Gastroesophageal sphincter (tissue), 4 donors: ENCODE measurements at places on chromosomes 12 and 14. TPM values are rescaled to one million over a fixed set of nuclear protein-coding genes. Genes with fewer than 3 reads are reported as not detected.

Gene GLI1
- 0.15 TPM for total RNA-seq

- ATAC-seq, result no peak
These were observed 165.2 kb upstream of the BCL2L14 start for GRCh38 chr12:11905534-11905933.

- ATAC-seq, result no peak
These were observed 20.1 kb upstream of the TMED10 start for GRCh38 chr14:75196468-75196867.

DNA sequence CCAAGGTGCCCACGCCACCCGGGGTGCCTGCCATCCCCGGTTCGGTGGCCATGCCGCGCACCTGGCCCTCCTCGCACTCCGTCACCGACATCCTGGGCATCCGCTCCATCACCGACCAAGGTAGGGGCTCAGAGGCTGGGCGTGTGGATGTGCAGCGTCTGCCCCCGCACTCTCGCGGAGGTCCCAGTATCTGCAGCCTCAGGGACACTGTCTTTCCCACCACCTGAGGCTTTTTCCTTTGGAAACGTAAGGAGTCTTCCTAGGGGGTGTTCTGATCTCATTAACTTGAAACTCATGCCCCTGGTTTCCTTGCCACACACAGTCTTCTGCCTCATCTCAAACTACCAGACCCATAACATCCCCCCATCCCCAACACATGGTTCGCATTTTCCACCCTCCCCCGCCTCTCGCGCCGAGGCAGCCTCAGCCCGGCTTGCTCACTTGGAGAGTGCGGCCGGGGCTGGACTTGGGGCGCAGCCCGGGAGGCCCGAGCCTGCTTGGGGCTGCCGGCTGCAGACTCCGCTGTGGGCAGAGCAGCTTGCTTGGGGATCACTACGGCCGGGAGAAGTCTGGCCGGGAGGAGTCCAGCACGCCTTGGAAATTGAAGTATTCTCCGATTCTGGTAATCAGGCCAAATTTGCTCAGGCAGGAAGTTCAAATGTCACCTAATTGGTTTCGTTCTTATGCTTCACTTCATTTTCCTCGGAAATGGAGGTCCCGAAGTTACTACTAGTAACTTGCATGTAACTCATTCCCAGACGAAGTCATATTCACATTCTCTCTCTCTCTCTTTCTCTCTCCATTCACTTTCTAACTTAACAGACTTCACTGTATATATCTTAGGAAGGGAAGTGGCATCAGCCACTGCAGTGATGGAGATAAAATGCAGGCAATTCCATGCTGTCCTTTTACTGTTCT, 2.0 kb downstream of the PAX9 start:
- no peak for ATAC-seq

DNA sequence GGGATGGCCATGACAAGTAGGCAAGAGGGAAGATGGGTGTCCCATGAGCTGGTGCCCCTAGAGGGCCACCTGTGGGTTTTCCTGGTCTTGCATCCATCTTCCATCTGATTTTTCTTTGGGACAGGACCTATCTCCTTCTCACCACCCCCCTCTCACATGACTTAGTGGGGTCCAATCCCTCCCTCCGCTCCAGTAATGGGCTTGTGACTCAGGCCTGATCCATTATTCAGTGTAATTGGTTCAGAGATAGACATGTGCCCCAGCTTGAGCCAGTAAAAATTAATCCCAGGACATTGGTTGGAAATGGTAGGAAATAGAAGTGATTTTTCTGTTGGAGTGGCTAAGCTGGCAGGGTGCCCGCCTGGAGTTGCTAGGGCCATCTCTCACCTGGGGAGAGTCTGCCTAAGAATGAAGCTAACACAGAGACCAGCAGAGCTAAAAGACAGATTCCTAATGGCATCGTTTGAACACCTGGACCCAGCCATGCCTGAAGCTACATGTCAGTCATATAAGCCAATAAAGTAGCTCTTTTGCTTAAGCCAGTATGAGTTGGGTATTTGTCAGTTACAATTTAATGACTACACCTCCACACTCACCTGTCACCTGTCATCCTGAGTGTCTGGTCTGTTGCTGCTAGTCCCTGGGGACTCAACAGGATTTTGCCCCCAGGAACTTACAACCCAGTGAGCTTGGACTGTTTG, 14.7 kb downstream of the RASAL1 start:
- no peak for ATAC-seq
